ENCODE measurements at places on chromosomes 16 and 17. TPM values are rescaled to one million over a fixed set of nuclear protein-coding genes. Genes with fewer than 3 reads are reported as not detected.

- no peaks in the 10 kb centered on the region for H3K36me3 ChIP-seq
- H3K4me1 ChIP-seq: peaks cover 7% of the 10 kb centered on the region
- no peak for DNase-seq
Measured at GRCh38 chr16:64159976-64160375, 961.9 kb downstream of the CDH11 start.

GRCh38 chr17:79039171-79039570, 15.2 kb downstream of the C1QTNF1 start:
- no peak overlapping the region for H3K4me3 ChIP-seq
- peak overlapping the region; percentile 71 for H3K27ac ChIP-seq
- DNase-seq: peak; percentile 58
- no peaks in the 10 kb centered on the region for H3K36me3 ChIP-seq

GRCh38 chr17:56638591-56639051, 45.1 kb downstream of the NOG start:
- H3K4me1 ChIP-seq: no peaks in the 10 kb centered on the region
- H3K27me3 ChIP-seq: peaks cover 15% of the 10 kb centered on the region
- no peak overlapping the region for H3K27ac ChIP-seq
- no peaks in the 10 kb centered on the region for H3K36me3 ChIP-seq
- DNase-seq: no peak

DNA sequence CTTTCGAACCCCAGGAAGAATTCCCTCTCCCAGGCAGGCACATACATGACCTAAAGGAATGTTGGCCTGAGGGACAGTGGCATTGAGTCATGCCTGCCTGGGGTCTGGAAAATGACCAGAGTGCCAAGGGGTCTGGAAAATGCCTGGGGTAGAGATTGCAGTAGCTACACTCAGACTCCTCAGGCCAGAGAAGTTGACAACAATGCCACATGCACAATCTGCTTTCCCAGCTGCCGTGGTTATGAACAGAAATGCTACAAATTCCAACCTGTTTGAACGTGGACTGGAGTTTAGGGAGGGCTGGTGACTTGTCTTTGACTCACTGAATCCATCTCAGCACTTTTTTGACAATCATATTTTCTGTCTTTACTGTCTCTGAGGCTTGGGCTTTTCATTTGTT, 250.0 kb downstream of the ABCC12 start:
- no peak overlapping the region for H3K27ac ChIP-seq
- H3K4me3 ChIP-seq: no peak overlapping the region
- no peaks in the 10 kb centered on the region for H3K36me3 ChIP-seq

ADAP2 gene
- 13.4 TPM for total RNA-seq

DNA sequence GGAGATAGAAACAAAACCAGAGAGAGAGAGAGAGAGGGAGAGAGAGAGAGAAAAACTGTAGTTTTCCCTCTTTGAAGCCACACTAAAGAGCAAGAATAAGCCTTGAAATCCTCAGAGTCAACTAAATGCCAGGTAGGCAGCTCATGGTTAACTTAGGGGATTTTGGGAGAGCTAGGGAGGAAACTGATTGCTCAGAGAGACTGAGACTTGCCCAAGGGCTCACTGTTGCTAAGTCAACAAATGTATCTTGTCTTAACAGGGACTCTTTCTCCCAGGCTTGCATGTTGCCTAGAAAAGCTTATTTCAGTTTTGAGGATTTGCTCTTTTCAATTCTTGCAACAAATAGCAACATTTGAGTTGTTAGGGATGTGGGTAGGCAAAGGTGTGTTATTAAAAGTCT, 4.5 kb upstream of the SLC5A11 start:
- H3K27ac ChIP-seq: no peak overlapping the region
- DNase-seq: no peak
- H3K4me3 ChIP-seq: no peak overlapping the region

HSD3B7 gene
- total RNA-seq: 20.8 TPM

C17orf50 gene
- not detected for total RNA-seq

ALOX15B gene
- 57.3 TPM for total RNA-seq

KRTAP4-1 gene
- total RNA-seq: 4.2 TPM

- no peak overlapping the region for H3K4me3 ChIP-seq
- H3K4me1 ChIP-seq: peaks cover 28% of the 10 kb centered on the region
- H3K36me3 ChIP-seq: peaks cover 5% of the 10 kb centered on the region
- H3K27me3 ChIP-seq: no peaks in the 10 kb centered on the region
- DNase-seq: no peak
Measured at GRCh38 chr17:413016-413350, 60.4 kb upstream of the RPH3AL start.

DNA sequence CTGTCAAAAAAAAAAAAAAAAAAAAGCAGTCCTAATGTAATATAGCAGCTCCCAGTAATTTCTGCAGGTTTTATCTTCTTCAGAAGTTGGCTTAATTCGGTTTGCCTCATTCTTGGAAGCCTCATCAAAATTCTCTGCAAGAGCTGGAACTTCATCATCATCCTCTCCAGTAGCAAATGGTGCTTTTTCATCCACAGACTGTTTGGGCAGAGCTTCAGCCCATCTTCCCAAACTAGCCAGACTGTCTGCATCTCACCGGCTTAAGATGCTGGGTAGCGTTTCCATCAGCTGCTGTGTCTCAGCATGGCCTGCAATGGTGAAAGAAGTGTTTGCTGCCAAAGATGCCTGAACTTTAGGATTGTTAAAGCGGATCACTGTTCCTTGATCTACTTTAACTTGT, 112.6 kb downstream of the AIPL1 start:
- no peak overlapping the region for H3K27ac ChIP-seq
- no peak for DNase-seq
- H3K27me3 ChIP-seq: peaks cover 2% of the 10 kb centered on the region
- no peak overlapping the region for H3K4me3 ChIP-seq
- no peaks in the 10 kb centered on the region for H3K4me1 ChIP-seq

CEP95 gene
- total RNA-seq: 200 TPM

- no peaks in the 10 kb centered on the region for H3K27me3 ChIP-seq
- H3K27ac ChIP-seq: peak overlapping the region; percentile 93
- no peak overlapping the region for H3K4me3 ChIP-seq
Measured at GRCh38 chr17:40542558-40543411, 22.5 kb downstream of the CCR7 start.

- no peaks in the 10 kb centered on the region for H3K4me1 ChIP-seq
- no peak for DNase-seq
- no peak overlapping the region for H3K4me3 ChIP-seq
- no peaks in the 10 kb centered on the region for H3K36me3 ChIP-seq
- peaks cover 28% of the 10 kb centered on the region for H3K27me3 ChIP-seq
Measured at GRCh38 chr17:3389791-3390190, 3.7 kb upstream of the OR3A2 start.

GRCh38 chr17:2532146-2532720, 20.5 kb upstream of the METTL16 start:
- no peak overlapping the region for H3K27ac ChIP-seq
- H3K4me3 ChIP-seq: no peak overlapping the region
- H3K27me3 ChIP-seq: no peaks in the 10 kb centered on the region
- H3K36me3 ChIP-seq: no peaks in the 10 kb centered on the region

DNA sequence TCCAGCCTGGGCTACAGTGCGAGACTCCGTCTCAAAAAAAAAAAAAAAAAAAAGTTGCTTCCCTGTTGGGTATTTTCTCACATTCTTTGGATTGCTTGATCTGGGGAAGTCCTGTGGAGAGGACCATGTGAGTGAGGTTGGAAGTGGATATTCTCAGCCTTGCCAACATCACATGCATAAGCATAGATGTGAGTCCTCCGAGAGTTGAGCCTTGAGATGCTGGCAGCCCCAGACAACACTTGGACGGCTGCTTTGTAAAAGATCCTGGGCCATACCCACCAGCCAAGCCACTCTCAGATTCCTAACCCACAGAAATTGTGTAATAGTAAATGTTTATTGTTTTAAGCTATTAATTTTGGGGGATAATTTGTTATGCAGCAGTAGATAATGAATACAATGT, 1570.0 kb upstream of the GOT2 start:
- H3K36me3 ChIP-seq: no peaks in the 10 kb centered on the region
- no peak overlapping the region for H3K4me3 ChIP-seq
- DNase-seq: no peak
- H3K27ac ChIP-seq: no peak overlapping the region
- H3K4me1 ChIP-seq: no peaks in the 10 kb centered on the region

ZNF785 gene
- 10.6 TPM for total RNA-seq

GRCh38 chr16:55588799-55589198, 22.3 kb downstream of the CAPNS2 start:
- H3K4me3 ChIP-seq: no peak overlapping the region
- no peak for DNase-seq
- no peaks in the 10 kb centered on the region for H3K4me1 ChIP-seq
- H3K27ac ChIP-seq: no peak overlapping the region
- H3K27me3 ChIP-seq: no peaks in the 10 kb centered on the region

OR3A3 gene
- not detected for total RNA-seq

PPY gene
- total RNA-seq: not detected

DNA sequence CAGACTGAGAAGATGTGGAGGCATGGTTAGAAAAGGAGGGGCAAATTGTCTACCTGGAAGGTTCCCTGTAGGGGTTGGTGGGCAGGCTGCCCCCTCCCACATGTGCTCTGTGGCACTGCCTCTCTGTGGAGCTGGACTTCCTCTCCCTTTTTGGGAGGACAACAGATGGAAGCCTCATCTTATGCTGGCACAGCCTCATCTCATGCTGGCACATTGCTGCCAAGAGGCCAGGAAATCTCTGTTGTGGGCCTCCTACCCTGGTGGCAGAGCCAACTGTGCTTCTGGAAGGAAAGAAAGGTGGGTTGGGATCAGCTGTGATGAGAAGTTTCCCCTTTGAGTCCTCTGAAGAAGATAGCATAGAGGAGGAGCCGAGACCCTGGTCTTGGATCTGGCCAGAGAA, 19.7 kb upstream of the BRD7 start:
- H3K27ac ChIP-seq: no peak overlapping the region
- DNase-seq: no peak
- H3K4me3 ChIP-seq: no peak overlapping the region
- H3K36me3 ChIP-seq: no peaks in the 10 kb centered on the region
- no peaks in the 10 kb centered on the region for H3K27me3 ChIP-seq
- no peaks in the 10 kb centered on the region for H3K4me1 ChIP-seq

DNA sequence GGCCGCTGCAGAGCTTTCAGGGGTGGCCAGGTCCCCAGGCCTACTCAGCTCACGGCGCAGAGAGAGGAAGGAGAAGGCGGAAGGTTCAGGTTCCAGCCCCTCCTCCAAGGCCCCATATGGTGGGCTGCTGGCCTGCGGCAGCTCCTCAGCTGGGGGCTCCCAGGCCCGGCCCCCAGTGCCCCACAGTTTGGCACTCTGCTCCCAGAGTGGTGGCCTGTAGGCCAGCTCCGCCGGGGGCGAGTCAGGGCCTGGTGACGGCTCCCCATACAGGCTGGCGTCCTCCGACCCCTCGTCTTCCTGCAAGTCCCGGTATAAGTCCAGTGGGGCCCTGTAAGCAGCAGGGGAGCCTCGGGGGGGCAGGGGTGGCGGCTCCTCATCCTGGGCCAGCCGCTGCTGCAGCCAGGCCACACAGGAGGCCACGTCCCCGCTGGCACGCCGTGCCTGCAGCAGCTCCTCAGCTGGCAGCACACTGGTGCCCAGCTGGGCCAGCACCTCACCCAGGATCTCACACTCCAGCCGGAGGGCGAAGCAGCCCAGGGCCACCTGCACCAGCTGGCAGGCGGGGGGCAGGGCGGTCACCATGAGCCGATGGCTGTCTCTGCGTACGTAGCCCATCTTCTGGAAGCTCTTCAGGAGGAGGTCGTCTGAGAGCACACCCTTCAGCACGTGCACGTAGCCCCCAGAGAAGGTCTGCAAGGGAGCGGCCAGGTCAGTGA, 3.7 kb downstream of the SPATA2L start:
- H3K27me3 ChIP-seq: no peaks in the 10 kb centered on the region
- peaks cover 48% of the 10 kb centered on the region for H3K36me3 ChIP-seq
- H3K4me1 ChIP-seq: peaks cover 31% of the 10 kb centered on the region
- no peak overlapping the region for H3K27ac ChIP-seq
- DNase-seq: no peak

DNA sequence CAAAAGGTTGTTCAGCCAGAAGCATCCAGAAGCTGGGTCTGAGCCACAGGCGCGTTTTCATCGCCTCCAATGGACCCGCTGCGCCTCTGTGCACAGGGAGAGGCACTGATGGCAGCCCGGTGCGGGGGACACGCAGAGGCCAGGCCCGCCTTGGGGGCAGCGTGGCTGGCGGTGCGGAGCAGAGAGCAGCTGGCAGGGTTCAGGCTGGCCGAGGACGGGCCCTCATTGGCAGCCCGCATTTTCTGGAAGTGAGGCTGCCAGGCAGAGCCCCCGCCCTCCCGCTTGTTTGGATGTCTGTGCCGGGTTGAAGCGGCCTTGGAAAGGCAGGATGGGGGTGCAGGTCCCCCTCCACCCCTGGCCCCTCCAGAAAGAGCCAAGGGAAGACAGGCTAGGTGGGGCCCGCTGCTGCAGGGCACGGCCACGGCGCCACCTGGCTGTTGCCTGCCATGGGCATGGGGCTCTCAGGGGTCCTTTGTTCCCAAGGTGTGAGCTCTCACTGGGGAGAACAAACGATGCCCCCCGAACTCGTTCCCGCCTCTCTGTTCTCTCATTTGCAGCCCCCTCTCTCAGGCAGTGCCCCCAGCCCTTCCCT, 18.8 kb downstream of the GSE1 start:
- H3K4me1 ChIP-seq: peaks cover 22% of the 10 kb centered on the region
- H3K4me3 ChIP-seq: no peak overlapping the region
- no peaks in the 10 kb centered on the region for H3K27me3 ChIP-seq
- DNase-seq: no peak
- H3K36me3 ChIP-seq: peaks cover 7% of the 10 kb centered on the region

RGS9 gene
- total RNA-seq: 8.5 TPM

DNA sequence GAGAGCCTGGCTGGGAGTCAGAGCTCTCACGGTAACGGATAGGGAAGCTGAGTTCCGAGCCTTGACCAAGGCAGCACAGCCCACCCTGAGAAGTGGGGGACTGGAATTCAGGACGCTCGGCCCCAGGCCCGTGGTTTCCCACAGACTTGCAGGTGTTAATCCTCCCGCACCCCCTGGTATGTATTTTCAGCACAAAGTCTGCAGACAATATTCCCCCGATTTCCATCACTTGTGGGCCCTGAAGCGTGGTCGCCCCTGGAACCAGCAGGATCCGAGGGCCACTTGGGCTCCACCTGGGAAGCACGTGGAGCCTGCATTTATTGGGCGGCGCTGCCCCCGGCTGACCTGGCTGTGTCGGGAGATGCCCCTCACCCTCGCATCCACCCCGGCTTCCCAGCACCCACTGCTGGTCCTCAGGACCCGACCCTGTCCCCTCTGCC, 60.2 kb downstream of the WSB1 start:
- H3K4me1 ChIP-seq: peaks cover 21% of the 10 kb centered on the region
- H3K27ac ChIP-seq: peak overlapping the region; percentile 89
- no peak for DNase-seq
- H3K4me3 ChIP-seq: peak overlapping the region; percentile 59

All from suprapubic skin (tissue), 4 donors.